Right lobe of liver (tissue), 6 donors: ENCODE measurements at places on chromosomes 3 and 15. TPM values are rescaled to one million over a fixed set of nuclear protein-coding genes. Genes with fewer than 3 reads are reported as not detected.

CTXN2 gene
- total RNA-seq = not detected

SCAANT1 gene
- total RNA-seq = not detected

EPHA3 gene
- 1.5 TPM for total RNA-seq

CD200R1L gene
- not detected for total RNA-seq

PARP15 gene
- total RNA-seq = 0.37 TPM

MKRN2OS gene
- not detected for total RNA-seq
